CD4-positive, alpha-beta T cell treated with Interleukin-4 for 4 hours (primary cell): ENCODE measurements at places on chromosomes 7 and 10.

GRCh38 chr7:53397911-53398310 is 362.5 kb downstream of the POM121L12 start:
- DNase-seq = no peak

DNA sequence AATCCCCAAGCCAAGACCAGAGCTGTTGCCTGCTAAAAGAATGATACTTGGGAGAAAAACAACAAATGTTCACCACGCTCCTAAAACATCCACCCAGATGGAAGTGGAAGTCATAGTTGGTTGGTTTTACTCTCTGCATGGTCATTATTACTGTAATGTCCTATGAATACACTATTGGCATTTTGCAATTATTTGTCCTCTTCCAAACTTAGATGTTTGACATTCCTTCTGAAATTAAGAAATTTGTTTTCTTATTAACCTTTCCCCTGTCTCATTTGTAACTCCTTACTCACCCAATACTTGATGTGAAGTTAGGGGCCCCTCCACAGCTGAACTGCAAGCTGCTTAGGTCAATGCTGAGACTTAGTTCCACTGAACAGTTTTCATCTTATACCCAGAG is 383.3 kb downstream of the INHBA start:
- no peak for DNase-seq

GRCh38 chr7:14233076-14233867 is 243.8 kb upstream of the ETV1 start:
- DNase-seq = no peak

DNA sequence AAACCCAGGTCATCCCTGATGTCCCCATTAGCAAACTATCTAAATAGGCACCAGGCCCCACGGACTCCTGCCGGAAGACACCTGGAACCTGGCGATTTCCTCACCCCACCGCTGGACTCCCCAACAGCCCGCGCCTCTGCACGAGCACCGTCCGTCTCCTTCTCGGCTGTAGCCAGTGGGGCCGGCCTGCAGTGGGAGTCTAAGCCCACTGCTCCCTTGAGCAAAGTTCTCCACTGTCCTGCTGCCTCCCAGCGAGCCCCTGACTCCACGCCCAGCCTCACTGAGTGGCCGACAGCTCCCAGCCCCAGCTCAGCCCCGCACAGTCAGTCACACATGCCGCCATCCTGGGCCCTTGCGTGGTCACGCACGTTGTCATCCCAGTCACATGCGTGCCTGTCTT is 211.3 kb upstream of the PPP2R2D start:
- no peak for DNase-seq

GRCh38 chr7:137962875-137963507 is 38.9 kb downstream of the CREB3L2 start:
- no peak for DNase-seq

DNA sequence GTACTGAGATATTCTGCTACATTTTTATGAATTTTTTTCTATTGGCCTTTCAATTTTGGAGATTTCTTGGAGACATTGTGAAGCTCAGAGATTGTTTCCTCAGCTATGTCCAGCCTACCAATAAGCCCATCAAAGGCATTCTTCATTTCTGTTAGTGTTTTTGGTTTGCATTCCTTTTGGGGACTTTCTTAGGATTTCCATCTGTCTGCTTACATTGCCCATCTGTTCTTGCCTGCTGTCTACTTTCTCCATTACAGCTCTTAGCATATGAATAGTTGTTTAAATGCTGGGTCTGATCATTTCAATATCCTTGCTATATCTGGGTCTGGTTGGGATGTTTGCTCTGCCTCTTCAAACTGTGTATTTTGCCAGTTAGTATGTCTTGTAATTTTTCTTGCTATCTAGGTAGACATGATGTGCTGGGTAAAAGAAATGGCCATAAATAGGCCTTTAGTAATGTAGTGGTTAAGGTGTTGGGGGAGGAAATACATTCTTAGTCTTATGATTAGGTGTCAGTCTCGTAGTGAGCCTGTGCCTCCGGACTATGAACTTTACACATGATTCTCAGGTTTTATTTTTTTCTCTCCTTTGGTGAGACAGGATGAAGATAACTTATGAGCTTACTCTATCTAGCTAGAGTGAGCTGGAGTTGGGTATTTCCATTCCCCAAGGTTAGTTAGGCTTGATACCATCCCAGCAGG is 32.6 kb upstream of the NME8 start:
- no peak for DNase-seq

DNA sequence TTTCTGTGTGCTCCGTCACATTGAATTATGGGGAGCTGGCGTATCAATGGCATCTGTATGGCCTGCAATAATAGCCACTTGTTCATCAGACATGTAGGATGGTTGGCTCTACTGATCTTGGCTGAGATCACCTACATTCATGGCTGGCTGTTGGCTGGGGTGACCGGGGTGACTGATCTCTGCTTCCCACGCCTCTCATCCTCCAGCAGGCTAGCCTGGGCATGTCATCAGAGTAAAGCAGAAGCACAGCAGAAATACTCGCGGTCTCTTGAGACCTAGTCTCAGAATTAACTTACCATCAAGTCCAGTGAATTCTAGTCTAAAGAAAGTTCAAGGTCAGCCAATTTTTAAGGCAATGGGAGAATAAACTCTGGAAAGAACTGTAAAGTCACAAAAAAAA is 257.7 kb upstream of the GLI3 start:
- no peak for DNase-seq

DNA sequence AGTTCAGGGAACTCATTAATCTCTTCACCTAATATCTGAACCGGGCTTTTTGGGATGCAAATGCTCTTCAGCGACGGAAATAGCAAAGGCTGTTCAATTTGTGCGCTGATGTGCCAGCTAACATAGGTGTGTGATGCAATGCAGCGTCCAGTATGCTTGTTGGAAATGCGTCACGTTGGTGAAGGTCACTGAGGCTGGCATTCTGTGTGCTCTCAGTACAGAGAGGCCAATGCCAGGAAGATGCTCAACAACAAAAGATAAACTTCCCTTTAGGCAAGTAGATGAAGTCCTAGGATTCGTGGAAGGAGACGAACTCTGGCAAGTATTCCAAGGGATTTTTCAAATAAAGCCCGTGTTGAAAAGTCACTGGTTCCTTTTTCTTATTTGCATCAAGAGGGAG is 649.5 kb upstream of the MKI67 start:
- DNase-seq = no peak

- DNase-seq = no peak
These were observed 61.0 kb upstream of the PAPSS2 start for GRCh38 chr10:87598700-87599099.

- DNase-seq = no peak
These were observed 25.7 kb downstream of the ARL5B start for GRCh38 chr10:18684953-18685352.

DNA sequence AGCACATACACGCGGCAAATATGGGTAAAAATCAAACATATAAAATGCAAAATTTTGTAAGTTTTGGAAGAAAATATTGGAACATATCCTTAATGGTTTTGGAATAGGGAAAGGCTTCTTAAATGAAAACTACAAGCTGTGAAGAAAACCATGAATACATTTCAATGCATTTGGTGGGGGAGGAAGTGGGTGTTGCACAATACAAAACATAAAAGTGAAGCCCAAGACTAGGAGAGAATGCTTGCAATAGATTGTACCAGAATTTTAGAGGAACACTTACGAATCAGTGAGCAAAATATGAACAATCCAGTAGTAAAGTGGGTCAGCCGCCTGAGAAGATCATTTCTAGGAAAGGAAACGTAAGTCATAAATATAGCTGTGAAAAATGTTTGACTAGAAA is 322.6 kb upstream of the MKI67 start:
- DNase-seq = no peak

GRCh38 chr7:22319424-22320403 is 37.2 kb downstream of the RAPGEF5 start:
- DNase-seq = no peak

DNA sequence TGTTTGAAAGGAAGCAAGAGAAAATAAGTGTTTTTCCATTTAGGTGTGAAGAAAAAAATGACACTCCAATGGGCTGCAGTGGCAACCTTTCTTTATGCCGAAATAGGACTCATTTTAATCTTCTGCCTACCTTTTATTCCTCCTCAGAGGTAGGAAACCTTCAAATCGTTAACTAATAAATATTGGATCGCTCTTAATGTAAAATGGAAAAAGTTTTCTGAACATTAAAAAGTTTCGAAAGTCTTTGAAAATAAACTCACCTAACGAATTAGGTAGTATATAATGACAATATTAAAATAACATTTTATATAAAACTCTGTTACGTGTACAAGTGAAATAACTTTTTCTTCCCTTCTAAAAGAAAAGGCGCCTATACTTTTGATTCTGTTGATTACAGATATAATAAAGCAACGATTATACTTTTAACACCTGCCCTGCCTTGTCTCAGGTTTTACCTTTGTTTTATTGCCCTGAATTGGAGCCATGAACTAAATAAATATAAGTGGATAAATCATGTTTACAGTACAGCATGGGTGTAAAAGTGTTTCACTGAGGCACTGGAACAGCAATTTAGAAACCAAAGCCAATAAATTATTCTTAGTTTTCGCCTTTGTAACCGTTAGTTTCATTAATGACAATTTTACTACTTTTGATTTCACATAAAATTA is 804 bp downstream of the BCAP29 start:
- DNase-seq = no peak

GRCh38 chr7:30112103-30112713 is 22.6 kb upstream of the MTURN start:
- no peak for DNase-seq

DNA sequence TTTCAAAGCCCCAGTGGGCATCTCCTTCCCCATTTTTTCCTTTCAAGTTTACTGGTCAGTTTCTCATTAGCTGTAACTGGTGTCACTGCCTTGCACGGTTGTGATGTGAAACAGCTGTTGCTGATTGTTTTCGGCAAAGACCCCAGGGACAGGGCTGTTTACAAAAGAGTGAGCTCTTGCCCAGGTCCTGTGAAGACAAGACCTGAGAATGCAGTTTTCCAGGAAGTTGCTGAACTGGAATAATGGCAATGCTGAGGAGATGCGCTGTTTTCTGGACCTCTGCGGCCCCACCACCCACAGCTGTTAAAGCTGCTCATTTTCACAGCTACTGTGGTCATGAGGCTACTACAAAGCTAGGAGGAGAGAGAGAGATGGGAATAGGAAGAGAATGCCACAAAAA is 116.6 kb upstream of the RSU1 start:
- no peak for DNase-seq

- DNase-seq = no peak
These were observed 18.1 kb upstream of the AKR1E2 start for GRCh38 chr10:4807761-4808507.
